Epithelial cell of alveolus of lung (primary cell): ENCODE measurements at places on chromosomes 1 and 21. TPM values are rescaled to one million over a fixed set of nuclear protein-coding genes. Genes with fewer than 3 reads are reported as not detected.

PTGFR gene
- total RNA-seq = 0.78 and 2.6 TPM in 2 replicates

DIPK1A gene
- 8.5 and 9.6 TPM in 2 replicates for total RNA-seq

RIIAD1 gene
- not detected in 2 replicates for total RNA-seq

C1orf226 gene
- 1.7 and 3.6 TPM in 2 replicates for total RNA-seq

TBX19 gene
- total RNA-seq = 0.26 and 0.96 TPM in 2 replicates

FABP3 gene
- 109 TPM in 1 of 2 replicates, not detected in the other for total RNA-seq

MYCL gene
- 0.32 and 0.52 TPM in 2 replicates for total RNA-seq

ANKRD45 gene
- total RNA-seq = 0.52 and 0.64 TPM in 2 replicates
